ENCODE measurements at places on chromosomes 4 and X. TPM values are rescaled to one million over a fixed set of nuclear protein-coding genes. Genes with fewer than 3 reads are reported as not detected.

DNA sequence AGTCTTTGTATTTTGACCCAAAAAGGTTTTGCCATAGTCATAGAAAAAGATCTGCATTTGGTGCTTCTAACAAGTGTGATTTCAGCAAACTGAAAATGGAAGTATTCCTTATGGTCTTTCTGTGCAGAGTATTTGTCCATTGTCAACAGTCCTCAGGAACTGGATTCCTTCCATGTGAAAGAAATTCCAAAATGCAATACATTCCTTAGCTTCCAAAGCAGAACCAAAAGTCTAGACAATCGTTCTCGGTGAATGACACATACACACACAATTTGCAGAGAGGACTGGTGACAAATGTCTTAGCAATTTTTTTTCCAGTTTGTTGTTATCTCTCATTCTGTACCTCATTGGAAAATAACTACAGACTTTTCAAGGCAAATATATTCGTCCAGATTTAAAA lies 562.2 kb upstream of the SLIT2 start:
- no peak for DNase-seq

DNA sequence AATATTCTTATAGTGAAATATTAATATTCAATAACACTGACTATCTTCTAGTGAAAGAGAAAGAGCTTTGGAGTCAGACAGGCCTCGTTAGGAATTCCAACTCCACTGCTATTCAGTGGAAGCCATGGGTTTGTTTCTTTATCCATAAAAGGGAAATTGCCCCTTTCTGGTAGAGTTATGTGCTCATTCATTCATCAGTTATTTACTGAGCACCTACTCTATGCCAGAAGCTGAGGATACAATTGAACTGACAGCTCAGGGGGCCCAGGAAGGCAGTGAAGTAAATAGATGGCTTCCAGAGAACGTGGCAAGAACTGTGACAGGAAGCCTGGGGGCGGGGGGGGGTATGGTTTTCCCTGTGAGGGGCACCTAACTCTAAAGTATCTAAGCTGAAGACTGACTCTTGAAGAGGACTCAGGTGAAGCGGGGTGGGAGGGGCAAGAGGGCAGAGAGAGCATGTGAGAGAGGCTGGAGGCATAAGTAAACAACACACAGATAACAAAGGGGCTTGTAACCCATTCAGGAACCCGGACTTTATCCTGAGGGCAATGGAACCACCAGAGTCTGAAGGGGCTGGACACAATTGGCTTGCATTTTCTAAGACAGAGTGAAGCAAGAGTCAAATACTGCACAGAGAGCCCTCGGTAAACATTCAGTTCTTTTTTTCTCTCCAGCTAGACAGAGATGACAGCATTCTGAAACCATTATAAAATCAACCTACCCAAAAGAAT lies 20.3 kb downstream of the ANXA5 start:
- DNase-seq = no peak

DKK2 gene
- 0.06 TPM for total RNA-seq

APEX2 gene
- 17.5 TPM for total RNA-seq

MORC4 gene
- 16.3 TPM for total RNA-seq
